Suppressor macrophage (primary cell): ENCODE measurements at places on chromosomes 3 and 15.

DNA sequence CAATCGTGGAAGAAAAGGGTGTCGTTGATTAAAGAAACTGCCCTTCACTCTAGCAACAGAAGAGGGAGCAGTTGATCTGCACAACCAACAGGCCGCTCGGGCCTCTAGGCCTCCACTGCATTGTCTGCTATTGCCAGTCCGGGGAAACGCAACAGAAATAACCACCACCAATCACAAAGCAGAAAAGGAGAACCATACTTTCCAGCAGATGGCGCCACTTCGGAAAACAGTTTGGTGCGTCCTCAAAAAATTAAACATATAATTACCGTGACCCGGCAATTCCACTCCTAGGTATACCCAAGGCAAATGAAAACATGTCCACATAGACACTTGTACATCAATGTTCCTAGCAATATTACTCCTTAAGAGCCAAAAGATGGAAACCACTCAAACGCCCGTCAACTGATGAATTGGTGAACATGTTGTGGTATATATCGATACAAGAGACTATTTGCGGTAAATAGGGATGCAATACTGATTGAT lies 154.1 kb downstream of the TJP1 start:
- peak; percentile 44 for DNase-seq

DNA sequence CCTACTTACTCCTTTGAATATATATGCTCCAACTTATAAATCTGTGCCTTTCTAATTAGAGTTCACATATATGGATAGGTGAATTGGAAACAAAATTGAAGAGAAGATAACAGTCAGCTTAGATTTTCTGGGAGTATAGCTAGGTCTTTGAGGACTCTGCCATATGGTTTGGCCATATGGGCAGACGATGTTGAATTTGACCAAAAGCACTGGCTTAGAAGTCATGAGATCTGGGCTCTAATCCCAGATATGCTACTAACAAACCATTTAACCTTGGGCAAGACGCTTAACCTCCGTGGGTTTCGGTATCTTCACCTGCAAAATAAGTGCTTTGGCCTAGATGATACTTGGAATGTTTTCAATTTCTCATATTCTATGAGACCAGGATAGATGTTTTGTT lies 154.1 kb downstream of the LSAMP start:
- no peak for DNase-seq

DNA sequence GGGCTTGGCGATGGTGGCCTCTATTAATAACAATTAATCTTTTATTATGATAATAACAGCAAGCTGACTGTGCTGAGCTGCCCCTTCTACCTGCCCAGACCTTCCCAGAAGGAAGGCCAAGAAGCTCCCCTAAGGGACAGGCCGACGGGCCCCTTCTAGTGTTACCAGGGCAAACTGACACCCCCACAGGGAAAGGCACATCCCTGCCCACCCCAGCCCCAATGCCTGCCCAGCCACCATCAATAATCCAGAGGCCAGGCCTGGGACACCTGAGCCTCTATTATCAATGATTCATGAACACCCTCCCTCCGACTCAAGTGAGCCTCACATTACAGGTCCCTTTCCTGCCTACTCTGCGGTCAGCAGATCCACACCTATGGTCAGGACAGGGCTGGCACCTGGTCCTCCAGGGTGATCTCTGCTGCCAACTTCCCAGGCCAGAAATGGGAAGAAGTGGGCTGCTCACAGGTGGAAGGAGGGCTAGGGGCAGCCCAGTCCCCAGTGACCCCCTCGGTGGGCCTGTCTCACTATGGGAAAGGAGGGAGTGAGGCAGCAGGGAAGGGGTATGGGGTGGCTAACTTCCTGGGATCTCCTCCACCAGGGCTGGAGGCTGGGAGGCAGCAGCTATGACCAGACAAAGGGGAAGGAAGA lies 1.8 kb downstream of the TWF2 start:
- no peak for DNase-seq

- DNase-seq, result no peak
These were observed 67.8 kb downstream of the BDH1 start for GRCh38 chr3:197487911-197488391.

GRCh38 chr3:148839805-148840204 lies 12.2 kb downstream of the CPB1 start:
- no peak for DNase-seq

DNA sequence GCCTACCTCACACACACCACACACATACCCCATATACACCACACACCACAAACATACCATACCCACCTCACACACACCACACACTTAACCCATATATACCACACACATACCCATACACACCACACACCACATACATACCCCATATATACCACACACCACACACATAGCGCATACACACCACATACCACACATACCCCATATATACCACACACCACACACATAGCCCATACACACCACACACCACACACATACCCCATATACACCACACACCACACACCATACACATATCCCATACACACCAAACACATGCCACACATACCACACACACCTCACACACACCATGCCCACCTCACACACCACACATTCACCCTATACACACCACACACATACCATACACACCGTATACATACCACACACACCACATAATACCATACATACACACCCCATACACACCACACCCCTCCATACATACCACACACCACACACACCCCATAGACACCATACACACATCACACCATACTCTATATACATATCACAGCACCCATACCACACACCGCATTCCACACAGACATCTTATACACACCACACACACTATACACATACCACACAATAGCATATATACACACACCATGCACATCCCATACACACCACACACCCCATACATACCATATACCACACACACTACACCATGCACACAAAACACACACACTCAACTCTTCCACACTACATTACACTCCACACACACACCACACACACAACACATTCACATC lies 29.5 kb downstream of the APBA2 start:
- DNase-seq, result no peak

GRCh38 chr15:85306946-85307686 lies 73.3 kb upstream of the AKAP13 start:
- no peak for DNase-seq

DNA sequence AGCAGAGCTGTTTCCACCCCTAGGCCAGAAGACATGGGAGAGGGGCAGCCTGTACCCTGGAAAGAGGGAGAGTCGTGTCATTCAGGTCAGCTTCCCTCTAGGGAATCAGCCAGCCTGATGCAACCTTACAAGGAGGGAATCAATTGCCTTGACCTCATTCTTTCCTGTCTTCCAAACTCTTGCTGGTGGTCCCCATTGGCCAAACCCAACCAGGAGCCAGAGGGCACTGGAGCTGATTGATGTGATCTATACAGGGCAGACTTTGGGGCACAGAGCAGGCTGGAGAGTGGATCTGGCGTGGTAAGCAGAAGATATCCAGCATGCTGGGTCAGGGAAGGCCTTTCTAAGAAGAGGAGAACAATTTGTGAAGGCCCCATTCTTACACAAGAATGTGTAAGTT lies 19.1 kb upstream of the MAGEF1 start:
- no peak for DNase-seq

- no peak for DNase-seq
These were observed 168.1 kb upstream of the PFN2 start for GRCh38 chr3:150138824-150139223.

- no peak for DNase-seq
These were observed 28.7 kb downstream of the HDGFL3 start for GRCh38 chr15:83178869-83179325.

DNA sequence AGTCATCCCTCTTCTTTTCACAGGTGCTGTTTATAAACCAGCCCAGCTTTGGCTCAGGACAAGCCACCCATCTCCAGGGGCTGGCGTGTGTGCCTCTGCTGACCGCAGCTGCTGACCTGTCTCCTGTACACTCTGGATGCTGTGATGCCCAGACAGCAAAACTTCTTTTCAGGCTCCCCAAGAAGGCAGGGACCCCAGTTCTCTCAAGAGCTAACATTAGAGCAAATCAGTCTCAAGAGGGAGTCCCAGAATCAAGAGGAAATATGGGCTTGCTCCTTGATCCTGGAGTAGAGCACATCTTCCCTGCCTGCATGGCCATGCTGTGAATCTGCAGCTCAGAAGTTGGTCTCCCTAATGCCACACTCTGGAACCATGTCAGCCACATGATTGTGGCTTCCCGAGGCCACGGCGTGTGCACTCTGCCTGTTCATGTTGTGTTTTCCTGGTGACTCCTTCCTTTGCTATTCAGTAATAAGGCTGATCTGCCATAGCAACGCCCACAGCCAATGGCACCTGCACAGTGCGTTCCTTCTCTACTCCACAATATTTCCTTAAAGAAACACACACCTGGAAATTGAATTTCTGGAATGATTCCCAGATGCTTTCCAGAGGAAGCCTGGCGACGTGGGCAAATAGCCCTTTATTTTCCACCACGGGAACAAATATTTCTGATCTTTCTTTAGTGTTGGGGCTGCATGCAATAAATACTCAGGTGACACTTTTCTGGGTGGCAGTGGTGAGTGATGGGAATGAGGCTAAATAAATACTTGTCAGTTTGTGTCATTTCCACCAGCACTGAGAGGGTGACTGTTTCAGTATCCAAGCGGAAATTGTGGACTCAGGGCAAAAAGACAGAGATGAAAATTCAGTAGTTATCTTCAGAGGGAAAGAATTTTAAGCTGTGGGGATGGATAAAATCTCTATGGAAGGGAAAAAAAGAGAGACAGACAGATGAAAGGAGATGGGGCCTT lies 21.9 kb upstream of the THSD4 start:
- DNase-seq, result no peak

DNA sequence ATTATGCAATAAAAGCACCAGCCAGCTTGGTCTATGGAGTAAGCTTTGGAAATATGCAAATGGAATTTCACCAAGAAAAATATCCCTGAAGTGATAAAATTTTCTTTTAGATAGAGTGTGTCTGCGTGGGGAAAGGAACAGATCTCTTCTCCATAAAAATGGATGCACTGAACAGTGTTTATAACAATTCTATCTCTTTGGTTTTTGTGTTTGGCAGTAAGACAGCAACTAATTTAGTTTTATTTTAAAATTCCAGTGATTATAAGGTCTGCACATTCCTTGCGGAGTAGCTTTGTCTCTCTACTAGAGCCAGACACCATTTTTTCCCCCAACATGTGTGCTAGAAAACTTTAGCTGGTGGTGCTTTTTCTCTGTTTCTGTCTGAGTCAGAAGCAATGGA lies 712.4 kb downstream of the GRM7 start:
- DNase-seq, result no peak

DNA sequence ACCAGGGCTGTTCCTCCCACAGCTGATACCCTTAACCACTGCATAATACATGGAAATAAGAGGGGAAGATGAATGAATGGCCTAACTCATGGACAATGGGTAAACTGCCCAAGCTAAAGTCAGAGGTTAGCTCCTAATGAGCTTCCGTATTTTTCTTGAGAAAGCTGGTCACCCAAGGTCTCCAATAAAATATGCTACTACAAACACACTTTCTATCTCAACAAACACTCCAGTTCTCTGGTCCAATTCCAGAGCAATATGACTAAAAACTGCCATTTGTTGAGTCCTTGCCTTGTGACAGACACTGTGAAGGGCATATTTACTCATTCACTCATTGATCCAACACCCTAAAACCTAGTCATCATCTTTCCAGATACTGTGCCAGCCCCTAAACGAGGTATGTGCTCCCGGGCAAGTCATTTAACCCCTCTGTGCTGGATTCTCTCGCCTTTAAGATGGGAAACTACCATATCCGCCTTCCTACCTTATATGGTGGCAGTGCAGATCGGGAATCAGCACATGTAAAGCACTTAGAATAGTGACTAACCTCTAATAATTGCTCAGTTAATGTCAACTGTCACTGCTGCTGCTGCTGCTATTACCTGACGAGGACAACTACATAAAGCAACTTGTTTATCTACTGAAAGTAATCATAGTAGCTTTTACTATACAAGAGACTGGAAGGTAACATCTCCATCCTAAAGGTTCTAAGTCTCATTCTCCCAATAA lies 89.1 kb downstream of the XXYLT1 start:
- no peak for DNase-seq

DNA sequence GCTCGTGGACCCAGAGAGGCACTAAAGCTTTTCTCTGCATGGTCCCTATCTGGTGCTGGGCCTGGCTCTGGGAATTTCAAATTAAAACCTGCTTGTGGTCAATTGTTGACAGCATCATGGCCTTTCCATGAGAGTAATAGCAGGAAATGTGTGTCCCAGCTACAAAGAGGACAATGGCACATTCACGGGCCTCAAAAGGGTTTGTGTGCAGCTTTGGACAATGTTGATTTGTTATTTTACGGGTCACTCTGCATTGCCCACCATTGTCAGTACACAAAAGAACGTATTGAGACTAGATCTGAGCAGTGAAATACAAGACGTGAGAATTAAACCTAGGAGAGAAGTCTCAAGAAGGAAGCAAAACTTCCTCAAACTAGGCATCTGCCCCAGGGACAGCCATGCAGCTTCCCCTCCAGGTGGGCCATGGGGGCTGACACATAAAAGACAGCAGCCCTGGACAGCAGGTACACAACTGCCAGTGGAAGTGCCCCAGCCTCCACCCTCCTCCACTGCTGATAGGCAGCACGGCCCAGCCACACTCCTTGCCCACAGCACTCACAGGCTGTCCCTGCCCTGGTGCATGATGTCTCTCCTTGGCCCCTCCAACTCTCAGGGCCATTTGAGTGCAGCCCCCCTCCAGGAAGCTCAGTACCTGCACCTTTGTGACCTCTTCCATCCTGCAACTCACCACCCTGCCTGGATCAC lies 15.9 kb upstream of the LTF start:
- DNase-seq, result no peak

DNA sequence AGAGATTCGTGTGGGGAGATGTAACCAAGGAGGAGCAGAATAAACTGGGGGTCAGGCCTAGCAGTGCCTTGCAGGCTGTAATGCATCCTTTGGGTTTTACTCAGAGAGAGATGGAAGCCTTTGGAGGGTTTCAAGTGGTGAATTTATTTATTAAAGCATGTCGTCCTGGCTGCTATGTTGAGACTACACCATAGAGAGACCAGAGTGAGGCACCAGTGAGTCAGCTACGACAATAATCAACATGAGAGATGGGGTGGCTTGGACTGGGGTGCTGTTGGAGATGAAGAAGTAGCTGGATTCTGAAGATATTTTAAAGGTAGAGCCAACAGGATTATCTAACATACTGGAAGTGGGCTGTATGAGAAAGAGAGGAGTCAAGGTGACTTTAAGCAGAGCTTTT lies 335.3 kb upstream of the ARHGEF26 start:
- no peak for DNase-seq

DNA sequence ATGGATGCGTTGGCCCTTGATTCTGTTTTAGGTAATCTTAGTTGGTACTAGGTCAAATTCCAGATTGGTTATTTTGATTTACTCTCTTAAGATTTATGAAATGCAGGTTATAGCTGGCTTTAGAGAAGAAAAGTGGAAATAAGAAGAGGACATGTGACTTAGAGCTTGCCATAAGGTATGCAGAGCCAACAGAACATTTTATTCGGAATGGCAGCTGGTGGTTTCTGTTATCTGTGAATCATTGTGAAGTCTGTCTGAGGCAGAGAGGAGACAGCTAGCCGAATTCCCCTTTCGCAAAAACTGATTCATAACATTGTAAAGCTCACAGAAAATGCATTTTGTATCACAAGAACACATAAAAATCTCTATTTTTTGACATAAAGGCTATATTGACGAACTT lies 82.1 kb downstream of the FILIP1L start:
- no peak for DNase-seq
